ENCODE measurements at places on chromosomes 6 and 20.

GRCh38 chr20:32559753-32560380, 25.3 kb downstream of the NOL4L start:
- peak overlapping the region; percentile 93 for H3K27ac ChIP-seq
- peaks cover 58% of the 10 kb centered on the region for H3K4me1 ChIP-seq
- DNase-seq = no peak
- no peaks in the 10 kb centered on the region for H3K27me3 ChIP-seq

DNA sequence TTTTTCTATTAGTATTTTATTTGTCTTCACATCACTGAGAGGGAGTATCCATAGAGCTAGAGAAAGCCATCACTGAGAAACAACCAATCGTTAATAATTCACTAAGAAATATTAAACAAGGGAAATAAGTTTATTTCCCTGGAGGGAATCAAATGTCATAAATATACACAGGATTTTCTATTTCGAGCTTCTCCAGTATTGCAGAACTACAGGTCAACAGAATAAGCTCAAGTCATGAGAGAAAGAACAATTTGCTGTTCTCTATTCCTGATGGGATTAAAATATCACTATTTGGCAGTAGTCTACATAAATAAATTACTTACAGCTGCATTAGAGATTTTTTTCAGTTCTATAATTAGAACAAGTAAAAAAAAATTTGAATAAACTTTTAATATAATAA, 2.2 kb upstream of the FAM162B start:
- H3K27me3 ChIP-seq = peaks cover 69% of the 10 kb centered on the region
- no peak for DNase-seq
- H3K27ac ChIP-seq = no peak overlapping the region
- peaks cover 7% of the 10 kb centered on the region for H3K4me1 ChIP-seq

DNA sequence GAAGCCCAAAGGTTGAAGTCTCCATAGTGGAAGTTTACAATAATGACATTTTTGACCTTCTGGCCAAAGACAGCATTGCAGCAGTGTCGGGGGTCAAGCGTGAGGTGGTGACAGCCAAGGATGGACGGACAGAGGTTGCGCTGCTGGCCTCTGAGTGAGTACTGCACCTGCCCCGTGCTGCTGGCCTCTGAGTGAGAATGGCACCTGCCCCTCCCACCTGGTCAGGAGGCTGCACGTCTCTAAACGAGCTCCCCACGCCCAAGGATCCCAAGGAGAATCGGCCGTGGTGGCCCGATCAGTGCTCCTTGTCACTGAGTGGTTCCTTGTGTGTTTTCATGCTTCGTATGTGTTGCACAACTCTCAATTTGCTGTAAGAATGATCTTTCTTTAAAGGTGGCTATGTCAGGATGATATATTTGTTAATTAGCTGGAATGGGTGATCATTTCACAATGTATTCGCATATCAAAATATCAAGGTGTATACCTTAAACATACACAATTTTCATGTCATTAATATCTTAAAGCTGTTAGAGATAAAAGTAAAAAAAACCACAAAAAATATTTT, 40.4 kb downstream of the FRMD1 start:
- no peaks in the 10 kb centered on the region for H3K36me3 ChIP-seq
- no peak overlapping the region for H3K27ac ChIP-seq
- no peak overlapping the region for H3K4me3 ChIP-seq
- peaks cover 5% of the 10 kb centered on the region for H3K4me1 ChIP-seq
- peaks cover 17% of the 10 kb centered on the region for H3K27me3 ChIP-seq

DNA sequence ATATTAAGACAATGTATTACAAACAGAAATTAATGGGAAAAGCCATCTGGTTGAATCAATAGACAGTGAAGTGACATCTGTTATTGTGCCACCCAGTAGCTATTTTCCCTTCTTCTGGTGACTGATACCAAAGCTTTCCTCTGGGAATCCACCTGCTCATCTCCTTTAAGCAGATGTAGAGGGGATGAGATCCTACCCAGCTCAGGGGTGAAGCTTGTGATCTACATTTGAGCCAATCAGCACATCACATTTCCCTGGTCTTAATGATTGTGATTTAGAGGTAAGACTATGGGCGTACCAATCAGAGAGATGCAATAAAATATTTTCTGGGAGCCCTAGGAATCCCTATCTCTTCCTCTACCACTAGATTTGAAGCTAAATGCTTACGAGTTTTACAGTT, 782.9 kb downstream of the PTPRT start:
- no peaks in the 10 kb centered on the region for H3K36me3 ChIP-seq
- no peak overlapping the region for H3K4me3 ChIP-seq
- DNase-seq = no peak

- H3K4me1 ChIP-seq = peaks cover 25% of the 10 kb centered on the region
- peaks cover 4% of the 10 kb centered on the region for H3K36me3 ChIP-seq
- H3K4me3 ChIP-seq = peak overlapping the region; percentile 84
- H3K27ac ChIP-seq = peak overlapping the region; percentile 79
- DNase-seq = no peak
- H3K27me3 ChIP-seq = no peaks in the 10 kb centered on the region
These were observed 159.9 kb downstream of the CD83 start for GRCh38 chr6:14277405-14277930.

DNA sequence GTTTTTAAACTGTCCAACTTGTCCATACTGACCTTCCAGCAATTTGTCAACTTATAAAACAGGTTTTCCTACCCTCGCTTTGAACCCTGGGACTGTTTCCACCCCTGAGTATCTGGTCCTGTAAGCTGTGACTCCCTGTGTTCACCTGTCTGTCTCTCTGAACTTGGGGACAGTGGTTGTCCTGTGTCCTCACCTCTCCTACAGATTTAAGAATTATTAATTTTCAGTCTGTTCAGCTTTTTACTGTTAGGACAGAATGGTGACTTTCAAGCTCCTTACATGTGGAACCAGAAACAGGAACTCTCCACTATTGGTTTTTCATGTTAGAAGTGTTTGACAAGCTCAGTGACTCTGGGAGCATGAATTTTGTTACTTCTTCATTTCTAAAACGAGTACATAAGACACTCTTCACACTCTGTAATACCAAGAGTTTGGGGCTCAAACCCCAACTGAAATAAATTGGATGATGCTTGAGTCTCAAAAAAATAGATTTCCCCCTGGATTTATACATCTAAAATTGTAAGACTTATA, 713.9 kb downstream of the COL12A1 start:
- H3K36me3 ChIP-seq = no peaks in the 10 kb centered on the region
- H3K4me1 ChIP-seq = no peaks in the 10 kb centered on the region
- no peaks in the 10 kb centered on the region for H3K27me3 ChIP-seq
- H3K27ac ChIP-seq = no peak overlapping the region
- no peak for DNase-seq

- DNase-seq = no peak
- peaks cover 5% of the 10 kb centered on the region for H3K36me3 ChIP-seq
- no peak overlapping the region for H3K4me3 ChIP-seq
- H3K27ac ChIP-seq = no peak overlapping the region
- no peaks in the 10 kb centered on the region for H3K4me1 ChIP-seq
- no peaks in the 10 kb centered on the region for H3K27me3 ChIP-seq
These were observed 7.0 kb upstream of the CDK19 start for GRCh38 chr6:110822249-110822648.

GRCh38 chr6:95240514-95240913, 336.8 kb upstream of the MANEA start:
- no peaks in the 10 kb centered on the region for H3K4me1 ChIP-seq
- no peaks in the 10 kb centered on the region for H3K27me3 ChIP-seq
- H3K27ac ChIP-seq = no peak overlapping the region
- no peak overlapping the region for H3K4me3 ChIP-seq

DNA sequence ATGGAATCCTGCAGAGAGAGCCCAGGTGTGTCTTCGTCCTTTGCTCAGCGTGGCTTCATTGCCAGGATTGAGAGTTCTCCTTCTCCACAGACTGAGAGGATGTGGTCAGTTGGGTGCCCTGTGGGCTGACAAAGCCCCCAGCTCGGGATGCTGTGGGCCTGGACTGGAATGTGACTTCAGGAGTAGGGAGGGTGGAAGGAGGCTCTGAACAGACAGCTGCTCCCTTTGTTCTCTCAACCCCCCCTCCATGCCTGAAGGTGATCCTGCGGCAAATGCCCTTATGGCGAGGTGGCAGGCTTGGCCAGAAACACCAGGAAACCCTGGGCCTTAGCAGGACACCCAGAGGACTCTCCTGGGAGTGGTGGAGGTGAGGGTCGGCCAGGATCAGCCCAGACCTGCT, 1.8 kb upstream of the CST5 start:
- no peak overlapping the region for H3K27ac ChIP-seq
- no peak overlapping the region for H3K4me3 ChIP-seq
- H3K27me3 ChIP-seq = peaks cover 40% of the 10 kb centered on the region
- H3K36me3 ChIP-seq = no peaks in the 10 kb centered on the region
- no peak for DNase-seq

GRCh38 chr20:7967199-7967844, 27.1 kb upstream of the HAO1 start:
- H3K36me3 ChIP-seq = no peaks in the 10 kb centered on the region
- H3K27me3 ChIP-seq = peaks cover 12% of the 10 kb centered on the region
- H3K4me1 ChIP-seq = no peaks in the 10 kb centered on the region
- DNase-seq = no peak
- no peak overlapping the region for H3K27ac ChIP-seq
- H3K4me3 ChIP-seq = no peak overlapping the region

DNA sequence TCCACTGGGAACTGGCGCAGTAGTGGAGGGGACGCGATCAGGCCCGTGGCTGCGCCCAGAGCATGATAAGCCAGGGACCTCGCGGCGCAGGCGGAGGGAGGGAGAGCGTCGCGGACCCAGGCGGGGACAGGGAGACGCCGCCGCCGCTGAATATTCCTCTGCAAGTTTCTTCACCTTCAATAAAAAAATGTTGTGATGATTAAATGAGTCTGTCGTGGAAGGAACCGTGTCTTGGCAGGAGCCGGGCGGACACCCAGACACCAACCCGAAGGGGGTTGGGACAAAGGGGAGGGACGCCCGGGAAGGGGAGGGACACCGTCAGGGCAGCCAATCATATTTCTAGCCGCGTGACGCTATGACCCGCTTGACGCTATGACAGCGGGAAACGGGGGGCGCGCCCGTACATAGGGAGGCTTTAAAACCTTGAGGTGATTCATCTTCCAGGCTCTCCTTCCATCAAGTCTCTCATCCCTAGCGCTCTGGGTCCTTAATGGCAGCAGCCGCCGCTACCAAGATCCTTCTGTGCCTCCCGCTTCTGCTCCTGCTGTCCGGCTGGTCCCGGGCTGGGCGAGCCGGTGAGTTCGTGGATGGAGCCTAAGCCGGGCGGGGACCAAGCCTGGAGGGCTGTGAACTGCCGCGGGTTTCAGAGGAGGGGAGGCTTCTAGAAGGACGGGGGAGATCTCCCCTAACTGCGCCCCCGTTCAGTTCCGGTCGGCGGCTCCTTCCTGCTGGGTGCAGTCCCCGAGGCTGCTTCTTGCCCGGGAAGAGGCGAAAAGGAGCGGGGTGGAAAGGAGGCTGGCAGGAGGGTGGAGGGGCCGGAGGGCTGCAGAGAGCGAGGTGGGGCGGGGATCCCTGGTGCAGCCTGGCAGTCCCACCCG, at the start of gene ULBP2:
TSS of gene ULBP2 (plus strand) at position 432 of the 878 bp plus-strand sequence. CDS start at position 491, 59 bp downstream.
- H3K27ac ChIP-seq = peak within 1 kb of the TSS; percentile 95
- peaks cover 39% of the 10 kb centered on the region for H3K27me3 ChIP-seq
- H3K36me3 ChIP-seq = peaks cover 32% of the 10 kb centered on the region
- peaks cover 31% of the 10 kb centered on the region for H3K4me1 ChIP-seq
- H3K4me3 ChIP-seq = peak within 1 kb of the TSS; percentile 91
- peak; percentile 91 for DNase-seq

DNA sequence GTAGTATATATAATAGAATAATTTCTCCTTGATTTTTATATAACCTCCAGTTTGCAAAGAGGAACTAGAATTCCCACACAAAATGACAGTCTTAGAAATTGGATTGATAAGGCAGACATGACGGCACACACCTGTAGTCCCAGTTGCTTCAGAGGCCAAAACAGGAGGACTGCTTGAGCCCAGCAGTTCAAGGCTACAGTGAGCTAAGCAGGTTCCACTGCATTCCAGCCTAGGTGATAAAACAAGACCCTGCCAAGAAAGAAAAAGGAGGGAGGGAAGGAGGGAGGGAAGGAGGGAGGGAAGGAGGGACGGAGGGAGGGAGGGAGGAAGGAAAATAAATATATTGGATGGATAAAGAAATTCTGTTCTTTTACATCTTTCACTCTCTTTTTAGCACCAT, 77.6 kb upstream of the SASH1 start:
- H3K27ac ChIP-seq = no peak overlapping the region
- no peaks in the 10 kb centered on the region for H3K4me1 ChIP-seq
- H3K4me3 ChIP-seq = no peak overlapping the region
- no peaks in the 10 kb centered on the region for H3K36me3 ChIP-seq
- no peak for DNase-seq

DNA sequence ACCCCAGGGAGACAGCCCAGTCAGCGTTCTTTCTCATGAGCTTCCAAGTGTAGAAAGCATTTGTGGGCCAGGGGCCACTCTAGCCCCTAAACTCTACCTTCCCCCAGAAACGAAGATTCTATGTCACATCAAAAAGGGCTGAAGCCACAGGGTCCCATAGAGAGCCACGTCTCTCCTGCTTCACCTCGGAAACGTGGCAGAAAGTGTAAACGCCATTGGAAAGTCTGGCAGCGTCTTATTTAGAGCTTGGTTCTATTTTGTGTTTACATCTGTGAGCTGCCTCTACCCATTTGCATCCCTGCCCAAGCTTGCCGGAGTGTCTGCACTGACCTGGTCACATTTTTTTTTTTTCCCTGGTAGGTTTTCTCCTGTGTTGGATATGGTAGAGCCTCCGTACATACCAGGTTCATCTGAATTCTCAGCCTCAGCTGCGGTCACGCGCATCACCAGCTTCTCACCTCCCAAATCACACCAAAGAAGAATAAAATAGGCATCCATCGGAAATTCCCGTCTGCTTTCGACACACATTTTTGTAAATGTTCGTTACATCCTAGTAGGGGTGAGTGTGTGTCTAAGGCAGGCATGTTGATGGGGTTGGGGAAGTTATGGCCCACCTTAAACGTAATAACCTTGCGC, 62.6 kb downstream of the NPEPL1 start:
- H3K4me3 ChIP-seq = no peak overlapping the region
- no peaks in the 10 kb centered on the region for H3K4me1 ChIP-seq
- no peaks in the 10 kb centered on the region for H3K36me3 ChIP-seq

- no peaks in the 10 kb centered on the region for H3K36me3 ChIP-seq
- H3K27me3 ChIP-seq = peaks cover 16% of the 10 kb centered on the region
These were observed 91.7 kb downstream of the CD24 start for GRCh38 chr6:106882601-106883518.

- no peak overlapping the region for H3K27ac ChIP-seq
- peaks cover 23% of the 10 kb centered on the region for H3K27me3 ChIP-seq
- no peak for DNase-seq
- peaks cover 23% of the 10 kb centered on the region for H3K4me1 ChIP-seq
These were observed 1.9 kb downstream of the LRFN2 start for GRCh38 chr6:40585223-40585622.

DNA sequence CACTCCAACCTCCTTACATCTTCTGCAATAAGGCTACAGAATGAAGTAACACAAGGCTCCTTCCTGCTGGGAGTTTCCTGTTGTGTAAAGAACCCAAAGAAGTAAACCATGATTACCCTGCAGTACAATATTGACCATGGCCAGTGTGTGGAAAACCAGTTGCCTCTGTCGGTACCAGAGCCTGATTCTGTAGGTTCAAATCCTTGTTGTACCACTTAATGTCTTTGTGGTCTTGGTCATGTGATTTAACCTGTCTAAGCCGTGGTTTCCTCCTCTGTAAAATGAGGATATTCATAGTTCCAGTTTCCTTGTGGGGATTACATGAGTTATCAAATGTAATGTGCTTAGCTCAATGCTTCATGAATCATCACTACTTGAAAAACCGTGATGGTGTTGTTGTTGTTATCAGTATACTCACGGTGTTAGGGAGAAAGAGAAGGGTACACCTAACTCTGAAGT, 60.3 kb upstream of the PRELID3B start:
- no peaks in the 10 kb centered on the region for H3K27me3 ChIP-seq
- peaks cover 3% of the 10 kb centered on the region for H3K36me3 ChIP-seq
- H3K4me3 ChIP-seq = no peak overlapping the region
- no peak overlapping the region for H3K27ac ChIP-seq
- no peak for DNase-seq
